ENCODE measurements at places on chromosomes 6 and 20. TPM values are rescaled to one million over a fixed set of nuclear protein-coding genes. Genes with fewer than 3 reads are reported as not detected.

The PGC gene
- not detected for polyA plus RNA-seq

The TRIM40 gene
- not detected for polyA plus RNA-seq

The OR11A1 gene
- not detected for polyA plus RNA-seq

The NELFE gene
- 57.9 TPM for polyA plus RNA-seq

DNA sequence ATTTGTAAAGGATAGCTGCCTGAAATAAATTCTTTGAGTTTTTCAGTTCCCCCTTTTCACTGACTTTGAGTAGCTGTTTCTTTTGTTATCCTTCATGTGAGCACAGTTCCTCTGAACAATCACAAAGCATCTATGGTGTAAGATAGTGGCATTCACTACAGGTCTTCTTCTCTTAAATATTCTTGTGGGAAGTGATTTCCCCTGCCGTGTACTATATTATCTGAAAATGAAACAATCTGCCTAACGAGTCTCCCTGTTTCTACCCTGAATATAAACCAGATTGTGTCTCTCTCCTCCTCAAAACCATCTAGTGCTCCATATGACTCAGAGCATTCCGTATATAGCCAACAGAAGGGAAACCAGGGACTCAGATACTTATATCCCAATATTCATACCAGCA lies 380.1 kb upstream of the SOX4 start:
- no peak for DNase-seq

- DNase-seq, result no peak
Observed at GRCh38 chr6:123415844-123416468, 220.8 kb downstream of the TRDN start.

DNA sequence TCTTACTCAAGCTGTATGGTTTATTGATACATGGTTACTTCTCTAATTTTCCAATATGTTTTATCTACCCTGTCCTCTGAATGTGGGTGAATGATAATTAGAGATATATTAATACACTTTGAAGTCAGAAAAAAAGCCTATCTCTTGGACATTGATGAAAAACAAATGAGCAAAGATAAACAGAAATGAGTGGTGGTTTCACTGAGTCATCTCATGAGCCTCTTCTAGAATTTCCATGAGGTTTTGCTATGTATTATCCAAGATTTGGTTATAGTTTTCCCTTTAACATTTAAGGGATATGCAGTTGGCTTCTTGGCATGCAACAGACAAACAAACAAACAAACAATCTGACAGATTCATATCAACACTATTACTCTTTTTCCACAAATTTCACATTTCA lies 586.8 kb downstream of the RFPL4B start:
- DNase-seq, result no peak

DNA sequence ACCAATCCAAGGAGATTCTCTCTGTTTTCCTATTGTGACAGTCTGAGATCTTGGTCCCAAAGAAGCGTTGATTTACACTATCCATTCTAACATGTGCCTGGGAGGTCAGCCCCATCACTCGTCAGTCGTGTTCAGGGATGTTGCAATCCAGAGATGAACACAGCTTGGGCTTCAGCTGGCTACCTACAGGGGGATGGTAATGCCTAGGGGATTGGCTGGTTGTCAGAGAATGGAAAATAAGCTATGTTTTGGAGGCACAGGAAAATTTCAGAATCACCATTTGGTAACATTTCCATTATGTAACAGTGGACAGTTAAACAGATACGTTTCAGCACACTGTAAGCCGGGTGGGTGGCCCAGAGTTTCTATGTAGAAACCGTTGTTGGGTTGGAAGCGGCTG lies 147.1 kb upstream of the RALGAPA2 start:
- DNase-seq, result no peak

- no peak for DNase-seq
Observed at GRCh38 chr6:129497481-129498441, 212.2 kb downstream of the ARHGAP18 start.

DNA sequence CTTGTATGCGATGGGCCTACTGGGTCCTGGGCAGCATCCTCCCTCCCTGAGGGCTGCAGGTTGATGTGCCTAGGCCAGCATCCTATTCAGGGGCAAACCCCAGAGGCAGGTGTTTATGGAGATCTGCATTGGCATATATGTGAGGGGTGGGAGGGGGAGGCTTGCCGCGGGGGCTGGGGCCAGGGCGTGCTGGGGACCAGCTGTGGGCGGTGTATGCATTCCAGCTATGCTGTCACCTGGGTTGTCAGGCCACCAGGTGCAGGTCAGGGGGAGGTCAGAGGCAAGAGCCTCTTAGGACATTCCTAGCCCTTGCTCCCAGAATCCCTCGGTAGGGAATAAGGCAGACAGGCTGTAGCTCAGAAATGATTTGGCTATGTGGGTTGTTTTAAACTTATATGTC lies 11.9 kb downstream of the FOXA2 start:
- no peak for DNase-seq

GRCh38 chr6:14545496-14545895 lies 427.9 kb downstream of the CD83 start:
- DNase-seq, result no peak

- no peak for DNase-seq
Observed at GRCh38 chr6:138594758-138595140, 95.5 kb upstream of the NHSL1 start.

- peak; percentile 98 for DNase-seq
Observed at GRCh38 chr20:856361-856775, 22.9 kb downstream of the FAM110A start.

GRCh38 chr6:43211955-43212354 lies 17.3 kb downstream of the DNPH1 start:
- DNase-seq, result no peak

DNA sequence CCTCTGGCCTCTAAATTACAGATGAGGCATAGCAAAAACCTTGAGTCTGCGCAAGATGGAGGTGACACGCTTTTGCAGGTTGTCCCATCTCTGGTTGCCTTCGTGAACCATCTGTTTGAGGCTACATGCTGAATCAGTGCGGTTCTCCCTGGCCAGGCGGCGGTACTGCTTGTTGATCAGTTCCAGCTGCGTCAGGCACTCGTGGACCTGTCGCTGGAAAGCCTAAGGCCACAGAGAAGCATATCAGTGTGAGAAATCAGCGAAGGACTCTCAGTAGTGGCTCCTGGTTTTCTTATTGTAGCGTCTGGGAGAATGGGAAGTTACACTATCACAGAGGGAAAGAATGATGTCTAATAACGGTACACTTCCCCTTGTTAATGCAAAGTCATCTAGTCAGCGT lies 344.4 kb downstream of the ESR1 start:
- DNase-seq, result no peak

DNA sequence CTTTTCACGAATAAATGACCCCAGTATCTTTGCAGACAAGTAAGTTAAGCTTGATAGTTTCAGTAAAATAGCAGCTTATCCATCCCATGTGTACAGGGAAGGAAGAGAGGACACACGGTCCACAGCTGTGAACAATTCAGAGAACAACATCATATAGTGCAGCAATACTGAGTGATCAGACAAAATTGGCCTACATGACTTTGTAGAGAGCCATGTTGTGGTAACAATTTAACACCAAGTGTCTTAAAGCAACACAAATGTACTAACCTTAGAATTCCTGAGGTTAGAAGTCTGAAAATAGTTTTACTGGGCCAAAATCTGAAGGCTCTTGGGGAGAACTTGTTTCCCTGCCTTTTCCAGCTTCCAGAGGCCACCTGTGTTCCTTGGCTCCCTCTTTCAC lies 12.5 kb downstream of the FAM184A start:
- DNase-seq, result no peak

- no peak for DNase-seq
Observed at GRCh38 chr20:25020901-25021301, 28.4 kb upstream of the APMAP start.

DNA sequence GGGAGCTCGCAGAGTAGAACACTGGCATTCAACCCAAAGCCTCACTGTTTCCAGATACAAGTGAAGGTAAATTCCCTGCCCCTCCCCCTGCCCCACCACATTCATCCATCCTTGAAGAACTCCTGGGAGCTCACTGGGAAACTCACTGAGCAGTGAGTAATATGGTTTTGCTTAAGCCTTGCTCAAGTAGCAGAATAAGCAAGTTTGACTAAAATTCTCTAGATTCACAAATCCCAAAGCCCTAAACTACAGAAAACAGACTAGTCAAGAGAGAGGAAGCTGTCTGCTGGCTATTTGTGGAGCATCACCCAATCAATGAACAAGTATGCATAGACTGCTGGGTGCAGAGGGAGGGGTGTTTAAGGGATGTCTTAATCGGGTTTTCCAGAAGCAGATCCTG lies 82.1 kb downstream of the UNC5CL start:
- no peak for DNase-seq

- DNase-seq, result no peak
Observed at GRCh38 chr6:148296771-148297170, 45.9 kb upstream of the SASH1 start.

DNA sequence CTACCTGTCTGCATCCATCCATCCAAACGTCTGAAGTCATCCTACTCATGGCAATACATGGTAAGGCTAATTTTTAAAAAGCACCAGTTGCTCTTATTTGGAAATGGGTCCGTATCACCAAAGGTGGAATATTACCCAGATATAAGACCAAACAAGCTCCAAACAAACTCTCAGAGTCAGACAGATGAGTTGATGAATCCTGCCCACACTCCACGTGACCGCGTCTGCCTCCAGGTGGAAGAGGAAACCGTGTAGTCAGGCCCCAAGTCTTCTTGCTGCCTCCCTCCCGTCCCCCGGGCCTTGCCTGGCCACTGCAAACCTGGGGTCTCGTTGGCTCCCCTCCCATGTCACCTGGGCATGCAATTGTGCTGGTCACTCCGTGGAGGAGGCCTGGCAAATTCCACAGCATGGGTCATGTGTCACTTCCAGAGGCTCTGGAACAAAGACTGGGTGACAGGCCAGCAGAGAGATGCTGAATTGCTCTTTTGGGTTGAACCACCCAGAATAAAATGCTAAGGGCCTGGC lies 31.8 kb downstream of the CTCFL start:
- DNase-seq, result no peak
